ENCODE measurements at places on chromosomes 1 and 21.

DNA sequence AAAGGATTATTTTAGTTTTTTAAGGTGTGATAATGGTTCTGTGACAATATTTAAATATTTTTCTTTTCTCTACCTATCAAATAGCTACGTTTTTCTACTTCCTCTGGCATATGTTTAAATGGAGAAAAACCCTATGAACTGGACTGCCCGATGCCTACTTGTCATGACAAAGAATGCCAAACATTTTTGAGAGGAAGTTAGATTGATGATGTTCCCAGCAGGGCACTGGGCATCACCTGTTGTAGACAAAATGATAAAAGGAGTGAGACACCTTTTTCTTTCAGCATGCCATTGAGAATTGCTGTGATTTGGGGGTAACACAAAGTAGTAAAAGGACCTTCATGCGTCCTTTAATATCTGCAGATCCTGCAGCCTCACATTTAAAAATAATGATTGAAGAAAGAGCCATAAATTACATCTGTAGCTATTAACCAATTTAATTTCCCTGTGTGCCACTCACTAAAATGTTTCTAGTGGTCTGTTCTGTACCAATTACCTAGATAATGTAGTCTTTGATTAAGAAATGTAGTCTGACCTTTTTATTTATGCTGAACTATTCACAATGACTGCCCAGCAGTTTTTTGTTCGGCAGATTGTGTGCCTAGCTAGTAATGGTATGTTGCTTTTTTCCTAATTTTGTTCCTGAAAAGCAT is 47.6 kb downstream of the RPL5 start:
- DNase-seq, result no peak

- no peak for DNase-seq
Observed at GRCh38 chr21:45423968-45424853, 19.2 kb downstream of the COL18A1 start.

DNA sequence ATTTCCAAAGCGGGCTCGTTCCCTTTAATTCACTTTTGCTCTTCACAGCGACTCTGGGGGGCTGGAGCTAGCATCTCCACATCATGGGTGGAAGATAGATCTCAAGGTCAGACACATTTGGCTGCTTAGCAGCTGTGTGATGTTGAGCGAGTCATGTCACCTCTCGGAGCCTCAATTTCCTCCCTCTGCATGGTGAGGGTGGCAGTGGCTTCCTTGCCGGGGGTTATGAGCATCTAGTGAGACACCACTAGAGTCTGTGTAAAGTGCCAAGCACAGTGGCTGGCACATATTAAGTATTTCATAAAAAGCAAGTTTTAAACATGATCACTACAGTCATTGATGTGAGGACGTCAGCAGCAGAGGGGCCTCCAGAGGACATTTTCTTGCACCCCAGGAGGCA is 16.9 kb upstream of the ECE1 start:
- no peak for DNase-seq

DNA sequence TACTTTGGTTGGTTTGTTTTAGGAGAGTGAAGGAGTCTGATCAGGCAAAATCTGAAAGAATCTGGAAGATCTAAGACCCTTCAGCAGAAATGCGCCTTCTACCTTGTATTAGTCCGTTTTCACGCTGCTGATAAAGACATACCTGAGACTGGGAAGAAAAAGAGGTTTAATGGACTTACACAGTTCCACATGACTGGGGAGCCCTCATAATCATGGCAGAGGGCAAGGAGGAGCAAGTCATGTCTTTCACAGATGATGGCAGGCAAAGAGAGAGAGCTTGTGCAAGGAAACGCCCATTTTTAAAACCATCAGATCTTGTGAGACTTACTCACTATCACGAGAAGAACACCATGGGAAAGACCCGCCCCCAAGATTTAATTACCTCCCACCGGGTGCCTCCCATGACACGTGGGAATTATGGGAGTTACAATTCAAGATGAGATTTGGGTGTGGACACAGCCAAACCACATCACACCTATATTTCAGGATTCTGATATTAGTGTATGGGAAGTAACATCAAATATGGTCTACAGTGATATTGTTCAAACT is 99.3 kb downstream of the GLUL start:
- no peak for DNase-seq

- DNase-seq, result no peak
Observed at GRCh38 chr1:56686169-56686568, 41.1 kb downstream of the PRKAA2 start.

- DNase-seq, result no peak
Observed at GRCh38 chr1:211503542-211503941, 11.6 kb upstream of the RD3 start.

DNA sequence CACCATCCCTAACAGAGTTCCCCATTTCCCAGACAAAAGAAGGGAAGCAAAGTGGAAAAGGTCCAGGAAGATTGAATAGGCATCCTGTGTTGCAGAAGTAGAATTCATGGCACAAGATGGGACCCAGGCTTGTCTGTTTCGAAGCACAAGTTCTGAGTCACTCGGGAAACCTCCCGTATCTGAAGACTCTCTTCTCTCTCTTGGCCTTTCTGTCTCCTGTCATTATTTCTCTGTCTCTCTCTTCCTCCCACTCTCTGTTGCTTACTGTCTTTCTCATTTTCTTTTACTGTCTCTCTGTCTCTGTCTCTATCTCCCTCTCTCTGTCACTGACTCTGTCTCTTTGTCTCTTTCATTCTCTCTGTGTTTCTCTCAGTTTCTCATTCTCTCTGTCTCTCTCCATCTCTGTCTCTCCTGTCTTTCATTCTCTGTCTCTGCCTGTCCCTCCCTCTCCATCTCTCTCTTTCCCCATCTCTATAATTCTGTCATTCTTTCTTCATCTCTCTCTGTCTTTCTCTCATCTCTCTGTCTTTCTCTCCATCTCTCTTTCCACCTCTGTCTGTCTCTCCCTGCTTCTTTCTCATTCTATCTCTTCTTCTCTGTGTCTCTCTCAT is 23.7 kb downstream of the RNF187 start:
- no peak for DNase-seq

DNA sequence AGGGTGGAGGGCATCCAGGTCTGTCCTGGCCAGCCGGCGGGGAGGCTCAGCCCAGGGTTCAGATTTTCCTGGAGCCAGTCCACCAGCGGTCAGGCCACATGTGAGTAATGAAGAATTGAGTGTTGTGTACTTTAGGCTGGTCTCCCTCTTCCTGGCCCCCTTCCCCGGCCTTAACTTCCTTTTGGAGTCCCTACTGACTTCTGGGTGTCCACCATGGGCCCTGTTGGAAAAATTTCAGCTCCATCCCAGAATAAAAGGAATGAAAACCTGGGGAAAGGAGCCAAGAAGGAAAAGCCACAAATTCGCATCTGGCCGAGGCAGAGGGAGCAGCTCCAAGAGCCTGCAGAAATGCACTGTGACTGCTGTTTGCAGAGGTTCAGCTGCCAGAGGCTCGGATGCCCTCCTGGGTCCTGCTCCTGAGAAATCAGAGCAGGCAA is 35.5 kb upstream of the HHAT start:
- no peak for DNase-seq

DNA sequence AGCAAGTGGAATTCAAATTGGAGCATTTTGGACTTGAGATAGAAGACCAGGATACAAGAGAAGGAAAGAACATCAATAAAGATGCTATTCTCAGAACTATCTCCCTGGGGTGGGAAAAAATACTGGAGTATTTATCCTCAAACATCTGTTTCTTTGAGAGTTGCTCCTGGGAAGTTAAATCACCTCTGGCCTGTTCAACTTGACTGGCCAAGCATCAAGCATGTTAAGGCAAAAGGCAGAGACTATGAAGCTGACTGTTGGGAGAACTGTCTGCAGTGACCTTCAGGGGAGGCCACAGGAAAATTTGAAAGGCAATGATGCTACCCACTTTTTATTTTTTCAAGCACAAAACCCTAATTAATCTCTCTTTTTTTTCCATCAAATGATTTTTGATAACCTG is 239.0 kb downstream of the NTNG1 start:
- DNase-seq, result no peak

DNA sequence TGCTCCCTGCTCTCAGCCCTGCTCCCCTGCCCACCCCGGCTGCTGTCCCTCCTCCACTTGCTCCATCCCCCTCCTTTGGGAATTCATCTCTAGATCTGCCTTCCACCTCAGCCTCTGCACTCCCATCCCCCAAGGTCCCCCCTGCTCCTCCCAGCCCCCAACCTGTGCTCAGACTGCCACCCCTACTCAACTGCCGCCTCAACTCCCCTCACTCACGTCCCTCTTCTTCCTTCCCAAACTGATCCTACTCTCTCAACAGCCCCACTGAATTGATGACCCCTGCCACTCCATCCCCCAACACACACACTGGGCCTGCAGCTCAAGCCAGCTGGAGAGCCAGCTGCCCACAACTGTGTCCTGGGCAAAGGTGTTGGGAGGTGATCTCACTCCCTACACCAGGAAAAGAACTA is 15.8 kb upstream of the ETV3L start:
- DNase-seq, result no peak

- no peak for DNase-seq
Observed at GRCh38 chr1:27960762-27961645, 1.2 kb downstream of the XKR8 start.

DNA sequence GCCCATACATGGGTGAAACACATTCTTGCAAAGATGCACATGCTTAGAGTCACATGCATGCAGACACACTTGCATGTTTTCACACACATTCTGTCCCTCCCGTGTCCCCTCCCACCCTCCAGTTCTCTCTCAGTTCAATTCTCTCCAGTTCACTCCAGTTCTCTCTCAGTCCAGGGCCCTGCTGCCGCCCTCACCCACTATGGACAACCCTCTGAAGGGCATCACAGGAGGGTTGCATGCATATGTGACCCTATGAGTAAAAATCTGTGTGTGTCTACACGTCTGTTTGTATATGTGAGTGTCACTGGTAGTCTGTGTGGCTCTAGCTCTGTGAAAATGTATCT is 21.8 kb upstream of the ADGRB2 start:
- DNase-seq, result no peak

- no peak for DNase-seq
Observed at GRCh38 chr1:229856009-229856650, 210.9 kb upstream of the GALNT2 start.

GRCh38 chr1:149915429-149916192 is 2.0 kb downstream of the SV2A start:
- DNase-seq, result no peak

DNA sequence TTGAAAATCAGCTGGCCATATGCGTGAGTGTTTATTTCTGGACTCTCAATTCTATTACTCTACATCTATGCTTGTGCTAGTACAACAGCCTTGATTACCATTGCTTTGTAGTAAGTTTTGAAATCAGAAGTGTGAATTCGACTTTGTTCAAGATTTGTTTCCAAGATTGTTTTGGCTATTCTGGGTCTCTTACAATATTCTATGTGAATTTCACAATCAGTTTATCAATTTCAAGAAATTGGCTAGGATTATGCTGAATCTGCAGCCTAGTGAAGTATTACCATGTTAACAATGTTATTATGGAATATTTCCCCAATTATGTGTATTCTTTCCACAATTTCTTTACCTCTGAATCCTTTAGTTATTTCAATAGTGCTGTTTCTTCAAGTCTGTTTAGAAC is 19.5 kb downstream of the SFPQ start:
- no peak for DNase-seq

GRCh38 chr1:73627723-73628122 is 570.3 kb downstream of the LRRIQ3 start:
- no peak for DNase-seq

DNA sequence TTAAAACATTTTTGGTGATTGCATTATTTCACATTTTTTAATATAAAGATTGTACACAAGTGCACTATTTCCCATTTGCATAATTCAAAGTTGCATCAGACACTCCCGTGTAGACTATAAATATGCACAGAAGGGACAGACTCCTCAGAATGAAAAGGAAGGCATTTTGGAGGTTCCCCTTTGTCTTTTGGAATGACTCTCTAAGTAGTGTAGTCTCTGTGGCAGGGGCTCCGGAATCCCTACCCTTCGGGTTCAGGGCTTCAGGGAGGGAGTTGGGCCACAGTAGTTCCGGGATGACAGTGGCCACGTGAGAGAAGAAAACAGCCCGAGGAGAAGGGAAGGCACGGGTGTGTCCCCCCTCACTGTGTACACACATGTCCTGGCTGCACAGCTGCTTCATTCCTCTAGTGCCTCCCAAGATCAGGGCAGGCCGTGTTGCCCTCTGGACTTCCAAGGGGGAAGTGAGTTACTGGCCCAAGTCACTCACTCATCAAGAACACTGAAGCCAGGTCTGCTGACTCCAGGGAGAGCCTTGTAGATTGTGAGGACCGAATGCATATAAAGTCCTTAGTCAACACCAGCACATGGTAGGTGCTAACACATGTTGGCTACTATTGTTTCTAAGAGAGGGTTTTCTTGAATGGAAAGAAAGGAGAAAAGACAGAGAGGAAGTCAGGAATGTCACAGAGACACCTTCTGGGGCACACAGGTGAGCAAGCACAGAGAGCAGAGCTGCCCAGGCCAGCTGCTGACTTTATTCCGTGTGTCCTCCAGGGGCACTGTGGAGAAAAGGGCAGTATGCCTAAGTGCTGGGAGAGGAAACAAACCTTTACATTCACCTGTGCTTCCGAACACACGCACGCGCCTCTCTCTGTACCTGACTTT is 39.8 kb downstream of the LHX4 start:
- DNase-seq, result peak; percentile 82

DNA sequence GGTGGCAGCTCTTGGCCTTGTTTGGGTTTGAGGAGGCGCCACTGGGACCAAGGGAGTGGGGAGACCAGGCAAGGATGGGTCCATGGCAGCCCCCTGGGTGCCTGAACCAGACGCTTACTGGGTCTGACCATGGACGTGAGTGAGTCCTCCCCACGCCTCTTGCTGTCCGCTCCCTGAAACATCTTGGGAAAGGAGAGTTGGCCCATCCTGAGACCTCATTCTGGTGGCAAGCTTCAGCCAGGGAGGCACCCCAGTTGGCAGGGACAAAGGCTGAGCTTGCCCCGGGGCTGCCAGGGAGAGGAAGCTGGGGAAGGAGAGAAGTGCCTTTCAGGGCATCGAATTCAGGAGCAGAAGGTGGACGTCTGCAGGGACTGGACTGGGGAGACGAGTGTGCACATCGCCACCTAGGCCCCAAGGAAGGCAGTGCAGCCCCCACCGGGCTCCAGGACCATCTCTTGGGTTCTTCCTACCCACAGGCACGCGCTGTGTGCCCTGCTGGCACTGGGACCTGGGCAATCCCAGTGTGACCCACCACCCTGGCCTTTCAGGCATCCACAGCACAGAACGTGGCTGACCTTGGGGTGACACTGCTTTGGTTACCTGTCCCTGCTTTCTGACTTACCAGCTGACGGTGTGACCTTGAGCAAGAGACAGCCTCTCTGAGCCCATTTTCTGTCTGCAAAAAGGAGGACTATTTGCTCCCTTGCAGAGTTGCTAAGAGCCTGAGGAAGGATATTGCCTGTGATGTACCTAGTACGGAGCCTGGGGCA is 132.9 kb upstream of the WNT4 start:
- peak; percentile 21 for DNase-seq

DNA sequence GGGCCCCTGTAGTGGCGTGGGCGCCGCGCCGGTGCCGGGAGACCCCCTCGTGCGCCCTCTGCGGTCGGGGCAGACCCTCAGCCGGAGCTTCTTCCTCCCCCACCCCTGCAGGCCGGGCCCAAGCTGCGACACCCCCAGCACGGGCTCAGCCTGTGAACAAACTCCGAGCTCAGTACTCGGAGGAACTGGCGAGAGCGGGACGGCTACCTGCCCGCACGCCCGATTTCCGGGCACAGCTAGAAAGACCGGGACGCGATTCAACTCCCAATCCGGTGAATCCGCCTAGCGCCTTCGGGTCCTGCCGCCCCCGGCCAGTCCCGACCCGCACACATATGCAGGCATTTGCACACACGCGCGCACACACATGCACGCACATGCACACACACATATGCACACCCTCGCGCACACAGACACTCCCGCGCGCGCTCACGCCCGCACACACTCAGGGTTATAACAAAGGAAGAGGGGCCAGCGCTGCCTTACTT is 580 bp upstream of the BLACAT1 start:
- DNase-seq, result peak; percentile 33

- DNase-seq, result no peak
Observed at GRCh38 chr1:38875811-38876210, 2.7 kb upstream of the MYCBP start.
